ENCODE measurements at places on chromosomes 7 and 10.

DNA sequence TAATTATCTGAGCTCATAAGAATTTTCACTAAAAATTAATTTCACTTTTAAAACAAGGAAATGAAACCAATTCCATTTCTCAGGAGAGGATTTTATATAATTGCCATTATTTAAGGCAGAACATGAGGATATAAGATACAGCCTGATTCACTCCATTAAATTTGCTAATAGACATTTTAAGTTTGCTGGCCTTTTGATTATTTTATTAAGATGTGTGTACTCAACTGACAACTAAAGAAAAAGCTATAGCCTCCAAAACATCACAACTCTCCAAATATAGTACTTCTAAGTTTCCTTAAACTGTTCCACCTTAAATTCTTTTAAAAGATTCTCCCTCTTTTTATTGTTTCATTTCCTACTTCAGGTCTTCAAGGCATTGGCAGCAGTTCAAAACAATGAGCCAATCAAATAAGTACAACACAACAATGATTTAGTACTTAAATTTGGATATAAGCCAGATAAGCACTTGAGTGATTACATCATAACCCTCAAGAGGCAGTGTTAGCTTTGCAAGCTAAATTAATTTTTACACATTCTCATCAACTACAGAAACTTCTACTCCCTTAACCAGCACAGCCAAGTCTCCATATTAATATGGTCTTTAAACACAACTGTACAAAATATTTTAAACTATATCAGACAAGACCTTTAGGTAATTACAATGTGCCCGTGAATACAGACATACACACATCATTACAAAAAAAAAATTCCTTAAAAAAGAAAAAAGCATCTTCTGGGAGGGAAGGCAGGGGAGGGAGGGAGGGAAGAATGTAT lies 121.8 kb downstream of the KMT2C start:
- peak; percentile 87 for DNase-seq

- peak; percentile 66 for DNase-seq
These were observed 12.7 kb downstream of the LRRC18 start for GRCh38 chr10:48926764-48927540.

DNA sequence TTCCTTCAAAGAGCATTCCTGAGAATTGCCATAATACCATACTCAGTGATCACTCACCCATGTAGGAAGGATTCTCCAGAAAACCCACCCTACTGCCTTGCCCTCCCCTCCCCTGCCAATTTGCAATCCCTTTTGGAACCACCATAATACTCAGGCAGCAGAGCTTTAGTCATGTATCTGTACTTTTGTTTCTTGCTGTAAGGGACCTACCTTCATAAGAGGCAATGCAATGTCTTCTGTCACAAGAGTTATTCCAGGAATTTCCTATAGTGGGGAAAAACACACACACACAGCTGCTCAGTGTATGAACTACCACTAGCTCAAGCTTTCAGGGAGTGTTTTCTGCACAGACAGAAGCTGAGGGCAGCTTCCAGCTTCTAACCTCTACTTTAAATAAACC lies 67.0 kb downstream of the GSAP start:
- no peak for DNase-seq

DNA sequence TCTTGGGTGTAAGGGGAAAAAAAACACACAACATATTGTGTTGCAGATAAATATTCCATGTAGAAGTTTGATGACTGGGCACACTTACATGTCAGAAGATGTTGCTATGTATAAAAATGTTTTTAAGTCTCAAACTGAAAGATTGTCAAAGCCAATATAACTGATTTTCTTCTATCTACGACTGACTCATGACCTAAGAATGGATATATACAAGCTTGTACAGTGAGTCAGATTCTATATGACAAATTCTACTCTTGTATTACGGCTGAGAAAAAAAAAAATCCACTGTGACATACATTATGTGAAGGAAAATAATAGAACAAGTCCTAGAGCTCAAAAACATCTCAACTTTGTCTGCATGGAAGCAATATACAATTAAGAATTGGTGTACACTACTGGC lies 343.0 kb upstream of the PCDH15 start:
- no peak for DNase-seq

DNA sequence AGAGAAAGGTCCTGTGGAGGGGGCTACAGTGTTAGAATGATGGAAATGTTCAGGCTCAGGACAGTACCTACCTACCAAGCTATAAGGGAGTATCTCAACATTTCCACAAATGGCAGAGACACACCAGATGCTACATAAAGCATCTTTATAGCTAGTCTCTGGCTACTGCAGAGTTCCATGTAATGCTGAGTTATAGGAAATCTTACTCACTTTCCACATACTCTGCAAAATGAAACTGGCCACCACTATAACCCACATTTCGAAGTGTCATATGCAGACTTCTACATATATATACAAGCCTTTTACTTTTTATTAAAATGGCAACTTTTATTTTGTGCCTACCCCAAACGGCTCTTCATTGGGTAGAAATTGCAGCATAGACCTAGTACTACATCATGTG lies 85.5 kb downstream of the FAS start:
- DNase-seq: no peak

GRCh38 chr10:6716516-6716915 lies 136.4 kb upstream of the PRKCQ start:
- no peak for DNase-seq

- peak; percentile 43 for DNase-seq
These were observed 280 bp downstream of the DNAAF5 start for GRCh38 chr7:726854-727103.

- DNase-seq: no peak
These were observed 66.7 kb downstream of the PAX2 start for GRCh38 chr10:100811752-100812750.

DNA sequence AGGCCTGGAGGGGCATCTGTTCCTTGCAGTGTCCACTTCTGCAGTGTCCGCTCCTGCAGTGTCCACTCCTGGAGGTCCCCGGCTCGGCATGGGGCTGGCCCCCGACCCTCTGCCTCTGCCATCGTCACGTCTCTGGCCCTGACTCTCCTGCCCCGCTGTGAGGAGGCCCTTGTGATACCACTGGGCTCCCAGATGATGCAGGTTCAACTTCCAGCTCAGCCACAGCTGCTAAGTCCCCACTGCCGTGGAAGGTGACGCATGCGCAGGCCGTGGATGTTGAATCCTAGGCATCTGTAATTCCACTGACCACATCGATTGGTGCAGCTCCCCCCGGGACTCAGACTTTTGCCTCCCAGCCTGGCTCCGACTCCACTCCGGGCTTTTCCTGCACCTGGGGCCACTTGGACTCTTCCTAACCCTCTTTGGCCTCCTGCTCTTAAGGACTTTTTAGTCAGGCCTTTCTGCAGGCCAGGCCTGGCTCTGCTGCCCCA lies 95.1 kb downstream of the GLRX3 start:
- no peak for DNase-seq

DNA sequence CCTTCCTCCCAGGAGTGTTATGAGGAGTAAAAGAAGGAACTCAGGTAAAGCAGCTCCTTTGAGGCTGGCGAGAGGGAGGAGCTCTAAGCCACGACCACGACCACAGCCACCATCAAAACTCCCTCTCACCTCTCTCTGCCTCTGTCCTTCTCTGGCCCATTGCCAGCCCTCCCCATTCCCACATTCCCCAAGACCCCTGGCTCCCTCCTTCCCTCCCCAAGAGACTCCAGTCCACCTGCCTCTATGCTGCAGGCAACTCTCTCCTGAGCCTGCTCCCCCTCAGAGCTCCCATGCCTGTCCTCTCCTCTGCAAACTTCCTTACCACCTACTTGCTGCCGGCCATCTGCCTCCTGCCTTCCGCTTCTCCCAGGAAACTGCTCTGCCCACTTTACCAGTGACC lies 9.5 kb downstream of the SLIT1 start:
- DNase-seq: no peak

DNA sequence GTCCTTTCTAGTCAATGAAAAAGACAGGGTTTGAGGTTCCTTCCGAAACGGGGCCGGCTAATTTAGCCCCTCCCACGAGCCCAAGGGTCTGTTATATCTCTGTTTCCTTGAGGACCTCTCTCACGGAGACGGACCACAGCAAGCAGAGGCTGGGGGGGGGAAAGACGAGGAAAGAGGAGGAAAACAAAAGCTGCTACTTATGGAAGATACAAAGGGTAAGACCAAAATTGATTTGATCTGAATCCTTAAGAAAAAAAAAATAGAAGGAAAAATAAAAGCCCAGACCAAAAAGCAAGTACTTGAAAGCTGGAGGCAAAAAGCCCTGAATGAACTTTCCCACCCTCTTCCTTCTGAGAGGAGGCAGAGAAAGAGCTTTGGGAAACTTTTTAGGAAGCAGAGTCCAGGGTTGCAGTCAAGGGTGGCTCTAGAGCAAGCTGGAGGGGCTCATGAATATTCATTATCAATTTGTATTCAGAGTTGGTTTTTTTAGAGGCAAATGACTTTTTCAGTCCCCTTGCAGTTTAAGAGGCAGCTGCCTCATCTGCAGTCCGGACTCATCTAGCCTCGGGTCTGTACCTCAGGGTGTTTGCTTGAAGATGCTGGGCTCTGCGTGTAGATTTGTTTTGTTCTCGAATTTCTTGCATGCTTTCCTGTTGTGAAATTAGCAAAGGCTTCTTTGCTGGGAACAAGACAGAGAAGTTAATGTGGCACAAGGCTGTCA lies at the start of gene ENTPD1:
Gene ENTPD1, plus strand, starts transcription at position 123 of the 721 bp plus-strand sequence. Its CDS starts 77 bp downstream, at position 200.
- peak; percentile 16 for DNase-seq

GRCh38 chr10:112949875-112950507 lies at the start of gene TCF7L2:
TSS of gene TCF7L2 (plus strand) at chr10:112950247. CDS start at chr10:112950757, 510 bp downstream.
- DNase-seq: peak; percentile 99

- peak; percentile 89 for DNase-seq
These were observed 212.3 kb upstream of the ZMIZ1 start for GRCh38 chr10:78856421-78856820.

DNA sequence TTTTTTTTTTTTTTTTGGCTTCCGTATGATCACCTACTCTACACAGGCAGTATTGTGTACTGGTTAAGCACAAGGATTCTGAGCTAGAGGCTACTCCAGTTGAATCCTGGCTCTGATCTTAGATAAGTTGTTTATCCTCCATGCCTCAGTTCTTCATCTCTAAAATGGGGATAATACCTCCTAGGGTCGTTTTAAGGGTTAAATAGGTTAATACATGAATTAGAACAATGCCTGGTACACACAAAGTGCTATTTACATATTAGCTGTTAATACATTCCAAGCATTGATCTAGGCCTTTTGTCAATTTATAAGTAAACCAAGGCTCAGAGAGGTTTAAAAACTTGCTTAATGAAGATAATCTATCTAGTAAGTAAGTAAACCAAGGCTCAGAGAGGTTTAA lies 59.0 kb downstream of the ST7 start:
- DNase-seq: no peak

GRCh38 chr10:12241810-12242529 lies 46.0 kb downstream of the CDC123 start:
- peak; percentile 76 for DNase-seq

DNA sequence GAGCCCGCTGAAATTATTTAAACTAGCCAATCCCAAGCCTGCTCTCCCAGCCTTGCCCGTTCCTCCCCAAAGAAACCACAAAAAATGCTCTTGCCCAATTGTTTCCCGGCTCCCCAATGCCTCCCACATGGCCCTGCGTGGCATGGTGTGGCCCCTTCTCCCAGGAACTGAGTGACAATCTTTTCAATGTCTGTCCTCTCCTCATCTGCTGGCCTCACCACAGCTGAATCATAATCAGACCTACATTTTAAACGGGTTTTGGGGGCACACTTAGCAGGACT lies 201.5 kb downstream of the PRPF18 start:
- DNase-seq: no peak

- DNase-seq: no peak
These were observed 549.1 kb downstream of the LRMDA start for GRCh38 chr10:75980419-75981002.

- no peak for DNase-seq
These were observed 411.6 kb downstream of the PLXNA4 start for GRCh38 chr7:132164558-132165125.

GRCh38 chr7:107147464-107148393 lies 21.1 kb upstream of the HBP1 start:
- peak; percentile 43 for DNase-seq

- no peak for DNase-seq
These were observed 247.2 kb upstream of the IGFBP3 start for GRCh38 chr7:46168231-46168630.

GRCh38 chr10:76155961-76156360 lies 724.5 kb downstream of the LRMDA start:
- DNase-seq: no peak

DNA sequence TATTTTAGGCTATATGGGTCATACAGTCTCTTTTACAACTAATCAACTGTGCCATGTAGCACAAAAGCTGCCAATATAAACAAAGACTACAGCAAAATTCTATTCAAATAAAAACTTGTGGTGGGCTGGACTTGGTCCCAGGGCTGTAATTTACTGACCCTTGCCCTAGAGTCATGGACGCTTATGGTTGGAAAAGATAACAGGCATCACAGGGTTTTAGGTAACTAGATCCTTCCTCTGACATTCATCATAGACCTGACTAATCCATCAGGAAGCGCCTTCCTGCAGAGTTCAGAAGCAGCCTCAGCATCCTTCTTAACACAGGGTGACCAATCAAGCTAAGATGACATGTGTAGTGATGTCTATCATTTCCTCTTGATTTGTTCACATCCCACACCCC lies 40.2 kb upstream of the GPAM start:
- no peak for DNase-seq

DNA sequence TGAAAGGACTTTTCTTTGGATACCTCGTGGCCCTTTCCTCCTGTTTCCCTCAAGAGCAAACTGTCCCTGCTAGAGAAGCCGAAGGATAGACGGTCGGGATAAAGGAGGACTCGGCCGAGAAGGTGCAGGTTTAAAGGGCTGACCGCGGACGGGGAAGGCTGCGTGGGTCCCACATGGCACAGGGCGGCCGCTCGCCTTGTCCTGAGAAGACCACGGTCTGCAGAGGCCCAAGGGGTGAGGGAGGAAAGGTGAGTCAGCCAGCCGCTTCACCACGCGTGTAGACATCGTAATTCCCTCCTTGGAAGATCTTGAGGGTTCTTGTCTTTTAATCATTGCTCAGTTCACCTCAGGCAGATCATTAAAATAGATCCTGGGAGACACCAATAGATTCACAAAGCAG lies 253.8 kb downstream of the DPP6 start:
- DNase-seq: no peak

DNA sequence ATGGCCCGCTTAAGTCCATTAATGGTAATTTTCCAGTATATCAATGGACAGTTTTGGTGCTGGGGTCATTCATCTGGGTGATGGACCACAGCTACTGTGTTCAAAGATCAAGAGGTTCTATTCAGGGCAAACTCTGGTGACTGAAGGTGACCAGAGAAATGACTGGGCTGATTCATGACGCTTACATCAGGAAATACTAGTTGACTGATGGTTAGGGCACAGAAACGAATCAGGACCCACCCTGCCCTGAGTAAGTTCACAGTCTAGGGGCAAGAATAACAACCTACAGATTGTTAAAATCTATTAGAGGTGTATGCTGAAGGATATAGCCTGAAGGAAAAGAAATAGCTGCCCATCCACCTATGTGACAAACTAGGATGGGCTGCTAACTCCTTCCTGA lies 9.5 kb downstream of the NCAPG2 start:
- DNase-seq: no peak

- DNase-seq: no peak
These were observed 245.6 kb upstream of the FERD3L start for GRCh38 chr7:19390795-19391194.

DNA sequence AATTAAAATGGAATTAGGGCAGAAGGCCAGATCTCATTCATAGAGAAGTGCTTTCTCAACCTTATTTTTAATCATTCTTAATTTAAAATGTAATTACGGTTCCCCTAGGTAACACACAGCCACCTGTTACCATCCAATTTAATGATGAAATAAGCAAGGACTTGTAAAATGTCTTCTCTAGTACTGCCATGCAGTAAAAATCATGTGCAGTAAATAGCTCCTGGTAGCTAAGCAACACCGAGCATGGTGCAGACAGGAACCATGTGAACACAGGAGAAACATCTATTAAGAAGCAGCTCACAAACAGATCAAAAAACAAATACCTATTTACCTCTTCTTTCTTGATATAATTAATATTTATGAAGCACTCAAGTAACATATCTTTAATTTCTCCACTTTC lies 15.1 kb downstream of the NCAPG2 start:
- no peak for DNase-seq

All from tongue (tissue), 3 donors.